ENCODE measurements at places on chromosomes 2 and 18.

DNA sequence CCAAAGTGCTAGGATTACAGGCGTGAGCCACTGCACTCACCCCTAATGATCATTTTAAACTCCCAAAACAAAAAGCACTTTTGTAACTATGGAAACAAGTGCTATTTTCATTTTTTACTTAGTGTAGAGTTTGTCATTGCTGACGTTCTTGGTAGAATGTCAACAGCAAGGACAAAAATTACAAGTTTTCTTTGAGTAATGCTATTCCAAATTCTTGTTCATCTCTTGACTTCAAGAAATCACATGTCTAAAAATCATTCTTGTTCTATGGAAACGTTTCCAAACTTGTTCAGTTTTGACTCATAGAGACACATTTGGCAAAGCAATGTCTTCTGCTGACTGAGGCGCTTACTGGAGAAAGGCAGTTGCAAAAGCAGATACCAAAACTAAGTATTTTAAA lies 82.6 kb downstream of the MBP start:
- peak overlapping the region; percentile 56 for H3K27ac ChIP-seq
- H3K27me3 ChIP-seq = no peaks in the 10 kb centered on the region
- peaks cover 14% of the 10 kb centered on the region for H3K36me3 ChIP-seq

GRCh38 chr2:112150851-112151250 lies 12.7 kb downstream of the FBLN7 start:
- DNase-seq = no peak
- H3K4me3 ChIP-seq = no peak overlapping the region
- no peaks in the 10 kb centered on the region for H3K27me3 ChIP-seq
- H3K36me3 ChIP-seq = no peaks in the 10 kb centered on the region
- H3K27ac ChIP-seq = no peak overlapping the region

- no peaks in the 10 kb centered on the region for H3K27me3 ChIP-seq
- H3K27ac ChIP-seq = no peak overlapping the region
- H3K4me1 ChIP-seq = peaks cover 10% of the 10 kb centered on the region
- no peak for DNase-seq
- H3K36me3 ChIP-seq = no peaks in the 10 kb centered on the region
- no peak overlapping the region for H3K4me3 ChIP-seq
Measured at GRCh38 chr18:34773961-34774766, 64.1 kb downstream of the DTNA start.

DNA sequence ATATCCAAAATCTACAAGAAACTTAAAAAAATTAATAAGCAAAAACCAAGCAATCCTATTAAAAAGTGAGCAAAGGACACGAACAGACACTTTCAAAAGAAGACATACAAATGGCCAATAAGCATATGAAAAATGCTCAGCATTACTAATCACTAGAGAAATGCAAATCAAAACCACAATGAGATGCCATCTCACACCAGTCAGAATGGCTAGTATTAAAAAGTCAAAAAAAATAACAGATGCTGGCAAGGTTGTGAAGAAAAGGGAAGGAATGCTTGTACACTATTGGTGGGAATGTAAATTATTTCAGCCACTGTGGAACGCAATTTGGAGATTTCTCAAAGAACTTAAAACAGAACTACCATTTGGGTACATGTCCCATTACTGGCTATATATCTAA lies 128.8 kb upstream of the SESTD1 start:
- H3K27me3 ChIP-seq = no peaks in the 10 kb centered on the region
- no peaks in the 10 kb centered on the region for H3K36me3 ChIP-seq

DNA sequence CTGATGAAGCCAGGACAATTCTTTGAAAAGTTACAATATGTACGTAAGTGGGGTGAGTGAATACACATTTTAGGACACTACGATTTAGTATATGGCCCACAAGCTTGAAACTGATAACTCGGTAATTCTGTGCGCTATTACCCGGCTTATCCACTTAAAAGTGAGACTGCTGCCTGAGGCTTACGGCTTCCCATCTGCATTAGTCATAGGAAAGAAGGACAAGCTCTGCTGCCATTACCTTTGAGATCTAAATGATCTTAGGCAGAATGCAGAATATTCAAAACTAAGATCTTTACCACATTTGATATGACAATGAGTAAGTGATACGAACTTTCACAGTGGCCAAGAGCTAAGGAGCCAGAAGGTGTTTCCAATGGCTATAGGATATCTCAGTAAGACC lies 133.3 kb downstream of the GAREM1 start:
- DNase-seq = no peak
- no peaks in the 10 kb centered on the region for H3K27me3 ChIP-seq
- H3K36me3 ChIP-seq = no peaks in the 10 kb centered on the region
- no peak overlapping the region for H3K4me3 ChIP-seq
- H3K27ac ChIP-seq = no peak overlapping the region

DNA sequence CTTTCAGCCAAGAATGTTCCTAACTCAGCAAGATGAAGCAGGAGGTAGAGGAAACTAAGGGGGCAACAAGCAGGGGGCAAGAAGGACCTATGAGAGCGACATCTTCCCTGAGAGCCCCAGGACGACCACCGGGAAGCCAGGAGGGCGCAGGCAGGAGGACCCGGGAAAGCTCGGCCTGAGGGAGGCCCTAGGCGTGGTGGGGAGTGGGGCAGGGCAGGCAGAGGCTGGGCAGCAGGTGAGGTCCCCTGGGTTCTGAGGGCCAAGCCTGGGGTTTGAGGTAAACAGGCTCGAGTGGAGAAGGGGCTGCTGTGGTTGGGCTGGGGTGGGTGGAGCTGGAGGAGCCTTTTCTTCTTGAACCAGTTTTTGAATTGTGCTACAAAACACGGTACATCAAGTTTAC lies 1.3 kb upstream of the ALPI start:
- no peak overlapping the region for H3K27ac ChIP-seq
- peaks cover 36% of the 10 kb centered on the region for H3K27me3 ChIP-seq

DNA sequence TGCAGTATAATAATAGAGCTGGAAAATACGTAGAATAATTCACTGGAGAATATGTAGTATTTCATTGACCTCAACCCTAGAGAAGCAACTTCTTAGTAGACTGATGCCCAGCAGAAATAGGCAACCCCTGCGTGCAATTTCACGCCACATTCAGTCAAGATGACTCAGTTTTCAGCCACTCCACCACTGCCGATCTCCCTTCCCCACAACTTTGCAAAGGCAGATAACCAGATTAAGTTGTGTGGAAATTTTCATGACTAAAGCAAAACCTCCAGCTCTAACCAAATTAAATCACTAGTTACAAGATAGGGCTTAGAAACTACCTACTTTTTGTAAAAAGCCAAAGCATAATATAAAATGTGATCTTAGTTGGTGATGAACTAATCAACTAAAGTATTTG lies 63.3 kb upstream of the STK17B start:
- H3K27ac ChIP-seq = peak overlapping the region; percentile 90
- H3K27me3 ChIP-seq = no peaks in the 10 kb centered on the region
- DNase-seq = no peak
- H3K36me3 ChIP-seq = no peaks in the 10 kb centered on the region
- no peak overlapping the region for H3K4me3 ChIP-seq

- H3K4me3 ChIP-seq = no peak overlapping the region
- no peaks in the 10 kb centered on the region for H3K4me1 ChIP-seq
- H3K36me3 ChIP-seq = no peaks in the 10 kb centered on the region
- no peaks in the 10 kb centered on the region for H3K27me3 ChIP-seq
Measured at GRCh38 chr2:108316461-108317258, 28.0 kb downstream of the SULT1C2 start.

- DNase-seq = no peak
- no peak overlapping the region for H3K4me3 ChIP-seq
- H3K36me3 ChIP-seq = no peaks in the 10 kb centered on the region
- H3K27me3 ChIP-seq = no peaks in the 10 kb centered on the region
Measured at GRCh38 chr2:216023055-216023648, 9.8 kb upstream of the MREG start.

GRCh38 chr18:77111951-77112746 lies 20.4 kb downstream of the MBP start:
- H3K27ac ChIP-seq = peak overlapping the region; percentile 51
- no peaks in the 10 kb centered on the region for H3K36me3 ChIP-seq
- H3K27me3 ChIP-seq = no peaks in the 10 kb centered on the region
- H3K4me3 ChIP-seq = no peak overlapping the region
- DNase-seq = peak; percentile 64
- peaks cover 88% of the 10 kb centered on the region for H3K4me1 ChIP-seq

DNA sequence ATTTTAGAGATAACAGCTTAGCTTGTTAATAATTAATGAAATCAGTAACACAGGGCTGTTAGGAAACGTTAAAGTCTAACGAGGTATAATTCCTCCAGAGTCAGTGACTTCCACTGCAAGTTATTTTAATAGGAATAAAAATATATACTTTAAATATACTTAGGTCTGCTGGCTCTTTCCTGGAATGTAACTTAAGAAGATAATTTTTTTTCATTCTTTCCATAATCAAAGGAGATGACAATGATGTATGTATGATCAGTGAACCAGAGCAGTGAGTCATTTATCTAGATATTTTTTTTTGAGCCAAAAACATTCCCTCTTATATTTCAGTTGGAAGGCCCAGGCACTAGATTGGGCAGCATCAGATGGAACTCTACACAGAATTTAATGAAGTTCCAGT lies 104.2 kb upstream of the LYPD1 start:
- H3K27ac ChIP-seq = no peak overlapping the region
- no peaks in the 10 kb centered on the region for H3K4me1 ChIP-seq
- no peaks in the 10 kb centered on the region for H3K27me3 ChIP-seq
- no peak for DNase-seq

GRCh38 chr2:189465478-189465877 lies 24.2 kb downstream of the WDR75 start:
- no peak overlapping the region for H3K27ac ChIP-seq
- no peaks in the 10 kb centered on the region for H3K27me3 ChIP-seq
- no peak for DNase-seq
- no peak overlapping the region for H3K4me3 ChIP-seq
- no peaks in the 10 kb centered on the region for H3K4me1 ChIP-seq
- peaks cover 94% of the 10 kb centered on the region for H3K36me3 ChIP-seq

DNA sequence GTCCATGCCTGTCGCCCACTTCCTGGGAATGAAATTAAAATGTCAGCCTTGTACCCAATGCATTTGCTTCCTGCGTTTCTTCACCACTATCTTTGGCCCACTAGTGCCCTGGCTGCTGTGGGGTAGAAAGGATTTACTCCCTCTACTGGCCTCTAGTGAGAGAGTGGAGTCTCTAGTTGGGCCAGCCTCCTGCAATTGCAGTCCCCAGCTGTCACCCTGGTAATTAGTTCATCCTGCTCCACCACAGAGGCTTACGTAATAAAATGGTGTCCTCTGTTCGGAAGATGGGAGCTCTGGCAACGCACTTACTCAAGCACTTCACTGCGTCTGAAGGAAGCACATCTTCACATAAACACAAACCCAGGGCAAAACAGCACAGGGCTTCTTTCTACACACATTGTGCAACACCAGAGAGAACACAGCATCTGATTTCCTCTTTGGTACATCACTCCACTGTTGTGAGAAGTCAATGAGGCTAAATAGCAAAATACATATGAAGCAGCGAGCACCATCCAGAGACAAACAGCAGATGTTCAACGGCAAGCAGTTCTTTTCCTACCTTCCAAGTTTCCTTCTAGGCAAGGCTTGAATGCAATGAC lies 274.6 kb downstream of the LRATD1 start:
- DNase-seq = no peak
- H3K27ac ChIP-seq = no peak overlapping the region
- H3K27me3 ChIP-seq = no peaks in the 10 kb centered on the region
- no peak overlapping the region for H3K4me3 ChIP-seq

- no peaks in the 10 kb centered on the region for H3K4me1 ChIP-seq
- DNase-seq = no peak
- H3K4me3 ChIP-seq = no peak overlapping the region
- H3K27ac ChIP-seq = no peak overlapping the region
- H3K36me3 ChIP-seq = no peaks in the 10 kb centered on the region
Measured at GRCh38 chr18:3924455-3924854, 474.5 kb downstream of the TGIF1 start.

- no peaks in the 10 kb centered on the region for H3K27me3 ChIP-seq
- H3K27ac ChIP-seq = no peak overlapping the region
- no peak overlapping the region for H3K4me3 ChIP-seq
- no peak for DNase-seq
Measured at GRCh38 chr2:62672601-62673000, 32.9 kb upstream of the EHBP1 start.

DNA sequence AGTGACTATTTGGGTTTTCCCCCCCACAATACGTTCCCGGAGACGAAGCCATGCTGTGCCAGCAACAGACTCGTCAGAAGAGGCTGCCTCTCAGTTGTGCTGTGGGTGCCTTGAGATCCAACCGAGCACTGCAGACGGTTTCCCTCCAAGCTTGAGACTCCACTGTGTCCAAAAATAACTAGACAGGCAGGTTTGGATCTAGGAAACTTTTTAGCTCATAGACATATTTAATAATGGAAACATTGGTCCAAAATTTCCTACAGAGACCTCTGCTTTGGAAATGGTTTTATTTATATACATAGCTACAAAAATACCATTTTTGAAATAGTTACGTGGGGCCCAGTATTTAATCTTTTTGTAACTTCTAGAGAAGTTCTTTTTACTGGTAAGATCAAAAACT lies 63.1 kb upstream of the SPATS2L start:
- H3K36me3 ChIP-seq = no peaks in the 10 kb centered on the region
- no peak overlapping the region for H3K27ac ChIP-seq
- no peak for DNase-seq
- H3K27me3 ChIP-seq = no peaks in the 10 kb centered on the region
- no peaks in the 10 kb centered on the region for H3K4me1 ChIP-seq
